ENCODE measurements at places on chromosomes 1 and 21.

- no peak for DNase-seq
These were observed 2.7 kb downstream of the CFAP74 start for GRCh38 chr1:2000850-2001249.

- DNase-seq: peak; percentile 44
These were observed 17.5 kb upstream of the ALPL start for GRCh38 chr1:21491488-21492355.

DNA sequence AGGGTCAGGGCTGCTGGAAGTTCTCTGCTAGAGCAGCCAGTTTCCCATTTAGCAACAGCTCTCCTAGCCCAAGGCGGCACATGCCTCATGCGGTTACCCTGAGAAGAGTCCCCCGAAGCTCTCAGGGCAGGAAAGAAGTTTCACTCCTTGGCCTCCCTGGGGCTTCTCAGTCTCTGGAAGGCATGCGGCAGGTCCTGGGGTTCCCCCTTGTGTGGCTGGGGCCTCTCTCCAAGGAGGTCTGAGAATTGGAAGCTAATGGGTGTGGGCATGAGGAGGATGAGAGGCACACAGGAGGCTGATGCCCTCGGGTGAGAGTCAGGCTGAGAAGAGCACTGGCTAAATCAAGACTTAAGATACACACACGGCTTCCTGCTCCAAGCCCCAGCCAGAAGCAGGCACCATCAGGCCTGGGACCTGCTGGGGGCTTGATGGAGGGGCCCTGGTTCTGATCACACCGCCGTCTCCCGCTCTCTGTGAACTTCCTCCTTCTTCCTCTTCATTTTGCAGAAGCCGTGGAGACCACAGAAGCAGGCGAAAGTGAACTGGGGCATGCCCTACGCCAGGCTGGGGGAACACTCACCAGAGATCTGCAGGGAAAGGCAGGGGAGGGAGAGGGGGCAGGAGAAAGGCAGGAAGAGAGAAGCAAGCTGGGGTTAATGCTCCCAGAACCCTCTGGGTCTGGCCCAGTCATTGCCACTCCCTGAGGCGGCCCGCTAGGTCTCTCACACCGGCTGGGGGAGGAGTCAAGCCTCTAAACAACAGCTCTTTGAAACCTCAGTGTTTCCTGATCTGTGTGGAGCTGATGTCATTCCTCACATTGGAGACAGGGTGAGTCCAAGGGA lies 15.1 kb downstream of the BLACAT1 start:
- DNase-seq: peak; percentile 49

DNA sequence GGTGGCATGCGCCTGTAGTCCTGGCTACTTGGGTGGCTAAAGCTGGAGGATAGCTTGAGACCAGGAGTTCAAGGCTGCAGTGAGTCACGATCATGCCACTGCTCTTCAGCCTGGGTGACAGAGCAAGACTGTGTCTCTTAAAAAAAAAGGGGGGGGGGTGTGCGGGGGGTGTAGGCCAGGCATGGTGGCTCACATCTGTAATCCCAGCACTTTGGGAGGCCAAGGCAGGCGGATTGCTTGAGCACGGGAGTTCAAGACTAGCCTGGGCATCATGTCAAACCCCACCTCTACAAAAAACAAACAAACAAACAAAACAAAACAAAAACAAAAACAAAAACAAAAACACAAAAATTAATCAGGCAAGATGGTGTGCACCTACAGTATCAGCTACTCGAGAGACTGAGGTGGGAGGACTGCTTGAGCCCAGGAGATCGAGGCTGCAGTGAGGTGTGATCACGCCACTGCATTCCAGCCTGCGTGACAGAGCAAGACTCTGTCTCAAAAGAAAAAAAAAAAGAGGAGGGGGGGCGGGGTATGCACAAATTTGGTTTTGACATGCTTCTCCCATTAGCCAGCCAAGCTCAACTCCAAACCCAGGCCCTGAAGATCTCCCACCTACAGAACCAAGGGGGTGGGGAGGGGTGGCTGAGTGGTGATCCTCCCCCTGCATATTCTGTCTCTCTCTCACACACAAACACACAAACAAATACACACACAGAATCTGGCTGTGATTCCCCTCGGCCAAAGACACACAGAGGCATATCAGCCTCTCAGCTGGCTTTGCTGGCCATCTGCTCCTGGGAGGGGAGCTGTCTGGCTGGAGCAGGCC lies 3.1 kb downstream of the PTAFR start:
- no peak for DNase-seq
